CD14-positive monocyte (primary cell): ENCODE measurements at places on chromosomes 16 and 17. TPM values are rescaled to one million over a fixed set of nuclear protein-coding genes. Genes with fewer than 3 reads are reported as not detected.

Gene GFAP
- polyA plus RNA-seq = 0.03 TPM in 1 of 2 replicates, not detected in the other

Gene TNP2
- not detected for polyA plus RNA-seq

Gene SEZ6
- polyA plus RNA-seq = 0.18 TPM

Gene PHKG2
- 54.2 TPM for polyA plus RNA-seq

Gene PTX4
- not detected for polyA plus RNA-seq

Gene CIAPIN1
- 46.5 TPM for polyA plus RNA-seq

Gene MFSD11
- polyA plus RNA-seq = 11.5 and 19.8 TPM in 2 replicates

Gene MYL11
- 1.6 TPM for polyA plus RNA-seq

Gene GAST
- not detected for polyA plus RNA-seq

Gene GPR179
- not detected for polyA plus RNA-seq

Gene KRT34
- not detected for polyA plus RNA-seq

Gene TMIGD1
- not detected for polyA plus RNA-seq

DNA sequence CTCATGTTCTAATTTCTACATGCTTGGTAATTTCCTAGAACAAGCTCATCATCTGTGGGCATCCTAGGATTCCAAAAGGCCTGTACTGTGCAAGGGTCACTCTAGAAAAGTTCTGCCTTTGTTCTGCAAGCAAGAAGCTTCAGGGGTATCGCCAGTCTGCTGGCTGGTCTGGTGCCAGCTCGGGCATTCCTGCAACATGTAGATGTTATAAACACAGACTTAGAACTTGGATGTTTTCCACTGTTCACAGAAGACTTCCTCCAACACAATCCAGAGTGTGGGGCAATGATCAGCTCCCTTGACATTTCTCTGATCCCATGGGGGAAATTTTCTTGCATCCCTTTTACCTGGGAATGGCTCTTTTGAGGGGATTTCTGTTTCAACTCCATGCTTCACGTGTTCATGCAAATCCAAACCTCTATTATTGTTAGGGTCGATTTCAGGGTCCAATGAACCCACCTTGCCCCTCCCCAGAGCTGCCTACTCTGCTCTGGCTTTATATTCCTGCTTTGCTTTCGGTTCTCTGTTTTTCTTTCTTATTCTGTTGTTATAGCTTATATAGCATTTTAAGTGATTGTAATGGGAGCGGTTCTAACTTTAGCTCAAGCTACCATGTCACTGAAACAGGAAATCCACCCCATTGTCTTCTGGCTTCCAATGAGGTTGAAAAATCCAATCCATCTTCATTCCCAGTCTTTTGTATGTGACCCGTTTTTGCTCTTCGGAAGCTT lies 25.3 kb downstream of the UBE2O start:
- DNase-seq = no peak

DNA sequence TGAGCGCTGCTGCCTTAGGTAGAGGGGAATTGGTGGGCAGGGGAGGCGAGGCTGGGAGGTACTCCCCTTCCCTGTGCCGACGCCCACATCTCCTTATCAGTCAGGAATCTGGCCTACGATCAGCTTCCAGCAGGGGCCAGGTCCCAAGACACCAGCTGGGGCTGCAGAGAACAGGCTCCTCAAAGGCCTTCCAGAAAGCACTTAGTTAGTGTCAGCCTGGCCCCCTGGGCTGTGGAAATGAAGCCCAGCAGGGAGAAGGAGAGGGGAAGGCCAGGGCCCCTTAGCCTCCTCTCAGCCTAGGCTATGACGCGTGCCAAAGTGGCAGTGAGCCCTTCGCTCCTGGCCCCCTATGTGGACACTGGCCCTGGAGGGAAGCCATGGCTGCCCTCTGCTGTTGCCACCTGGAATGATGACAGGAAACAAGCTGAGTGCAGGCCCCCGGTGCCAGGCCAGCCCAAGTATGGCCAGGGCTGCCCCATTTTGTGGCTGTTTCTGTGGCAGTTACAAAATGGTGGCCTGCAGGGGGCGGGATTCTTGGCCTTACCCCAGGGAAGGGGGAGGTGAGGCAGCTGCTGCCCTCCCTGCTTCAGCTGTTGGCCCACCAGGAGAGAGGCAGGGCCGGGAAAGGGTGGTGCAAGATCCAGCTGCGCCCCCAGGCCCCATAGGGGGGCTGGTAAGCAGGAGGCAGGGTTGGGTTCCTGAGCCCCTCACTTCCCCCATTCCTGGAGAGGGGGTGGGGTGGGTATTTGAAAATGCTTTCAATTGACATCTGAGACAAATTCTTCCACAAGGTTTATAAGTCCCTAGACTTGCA lies 11.3 kb downstream of the TBX4 start:
- DNase-seq = no peak

DNA sequence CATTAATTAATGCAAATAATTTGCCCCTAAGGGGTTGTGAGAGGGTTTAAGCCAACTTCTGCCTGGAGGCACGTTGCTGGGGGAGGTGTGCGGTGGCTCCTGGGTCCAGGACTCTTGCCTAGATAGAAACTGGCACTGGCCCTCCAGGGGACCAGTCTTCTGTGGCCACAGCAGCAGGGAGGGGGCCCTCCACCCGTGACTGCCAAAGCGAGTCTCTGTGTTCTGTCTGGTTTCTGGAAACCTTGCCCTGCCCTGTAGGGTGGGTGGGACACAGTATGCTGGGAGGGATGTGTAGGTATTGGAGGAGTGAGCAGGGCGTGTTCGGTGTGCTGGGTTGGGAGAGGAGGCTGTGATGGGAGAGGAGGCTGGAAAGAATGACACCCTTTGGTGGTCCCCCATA lies 78.8 kb downstream of the TBC1D16 start:
- no peak for DNase-seq

DNA sequence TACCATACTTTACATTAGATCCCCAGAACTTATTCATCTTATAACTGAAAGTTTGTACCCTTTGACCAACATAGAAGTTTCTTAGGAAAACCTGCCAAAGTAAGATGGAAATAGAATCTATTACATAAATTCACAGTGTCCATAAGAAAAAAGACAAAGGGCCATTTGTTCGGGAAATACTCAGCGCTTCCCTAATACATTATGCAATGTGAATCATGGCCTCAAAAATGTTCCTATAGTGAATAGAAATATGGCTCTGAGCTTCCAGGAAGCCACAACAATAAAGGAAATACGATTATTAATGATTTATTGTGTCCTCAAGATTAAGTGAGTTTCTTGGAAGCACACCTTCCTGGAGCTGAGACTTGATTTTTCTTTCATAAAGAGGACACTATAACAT lies 51.5 kb downstream of the GPRC5B start:
- DNase-seq = no peak

- DNase-seq = no peak
These were observed 7.2 kb upstream of the MTSS2 start for GRCh38 chr16:70692873-70693671.

GRCh38 chr17:61150686-61151299 lies 248.8 kb upstream of the TBX2 start:
- DNase-seq = no peak

DNA sequence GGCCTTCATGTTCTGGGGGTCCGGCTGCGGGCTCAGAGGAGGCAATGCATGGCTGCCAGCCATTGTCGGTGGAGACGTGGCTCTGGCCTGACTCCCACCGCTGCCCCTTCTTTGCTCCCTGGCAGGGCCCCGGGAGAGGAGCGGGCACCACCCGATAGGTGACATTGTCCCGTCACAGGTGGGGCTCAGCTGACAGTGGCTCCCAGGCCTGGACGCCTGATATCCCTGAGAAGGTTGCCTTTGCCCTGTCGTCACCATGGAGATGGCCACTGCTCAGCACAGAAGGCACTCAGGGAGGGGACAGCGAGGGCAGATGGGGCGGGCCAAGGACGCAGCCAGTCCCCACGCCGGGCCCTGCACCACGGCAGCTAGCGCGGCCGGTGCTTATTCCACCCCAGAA lies 42.6 kb downstream of the SOX8 start:
- no peak for DNase-seq

GRCh38 chr16:67674851-67675578 lies 8.4 kb downstream of the C16orf86 start:
- DNase-seq = no peak

DNA sequence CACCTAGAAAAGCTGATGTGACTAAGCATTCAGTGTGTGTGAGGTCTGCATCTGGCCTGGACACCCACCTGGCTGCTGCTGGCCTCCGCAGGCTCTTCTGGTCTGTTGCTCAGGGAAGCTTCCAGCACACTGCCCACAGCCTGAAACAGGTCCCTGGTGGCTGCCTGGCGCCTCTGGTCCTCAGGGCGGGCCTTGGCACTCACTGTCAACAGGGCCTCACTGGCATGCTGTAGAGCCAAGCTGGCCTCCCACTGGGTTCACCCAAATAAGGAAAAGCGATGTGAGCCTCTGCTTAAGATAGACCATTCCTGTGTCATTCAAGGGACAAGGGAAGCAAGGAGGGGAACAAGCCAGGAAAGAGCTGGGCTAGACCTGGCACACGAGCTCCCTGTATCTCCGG lies 70.6 kb upstream of the BCO1 start:
- DNase-seq = no peak

DNA sequence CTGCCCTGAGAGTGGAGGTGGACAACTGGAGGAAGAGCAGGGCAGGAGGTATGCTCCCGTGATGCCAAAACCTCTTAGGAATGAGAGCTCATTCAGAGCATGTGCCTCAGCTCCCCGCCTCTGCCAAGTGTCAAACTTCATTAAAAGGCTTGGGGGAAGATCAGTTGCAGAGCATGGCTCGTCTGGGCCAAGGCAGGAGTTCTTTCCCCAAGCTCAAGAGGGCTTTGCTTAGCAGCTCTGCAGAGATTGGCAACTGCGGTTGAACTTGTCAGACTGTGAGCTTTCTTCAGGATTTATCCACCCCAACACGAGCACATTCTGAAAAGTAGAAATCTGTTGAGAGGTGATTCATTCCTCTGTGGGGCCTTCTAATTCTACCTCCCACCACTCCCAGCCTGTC lies 248.1 kb downstream of the HS3ST3A1 start:
- no peak for DNase-seq

DNA sequence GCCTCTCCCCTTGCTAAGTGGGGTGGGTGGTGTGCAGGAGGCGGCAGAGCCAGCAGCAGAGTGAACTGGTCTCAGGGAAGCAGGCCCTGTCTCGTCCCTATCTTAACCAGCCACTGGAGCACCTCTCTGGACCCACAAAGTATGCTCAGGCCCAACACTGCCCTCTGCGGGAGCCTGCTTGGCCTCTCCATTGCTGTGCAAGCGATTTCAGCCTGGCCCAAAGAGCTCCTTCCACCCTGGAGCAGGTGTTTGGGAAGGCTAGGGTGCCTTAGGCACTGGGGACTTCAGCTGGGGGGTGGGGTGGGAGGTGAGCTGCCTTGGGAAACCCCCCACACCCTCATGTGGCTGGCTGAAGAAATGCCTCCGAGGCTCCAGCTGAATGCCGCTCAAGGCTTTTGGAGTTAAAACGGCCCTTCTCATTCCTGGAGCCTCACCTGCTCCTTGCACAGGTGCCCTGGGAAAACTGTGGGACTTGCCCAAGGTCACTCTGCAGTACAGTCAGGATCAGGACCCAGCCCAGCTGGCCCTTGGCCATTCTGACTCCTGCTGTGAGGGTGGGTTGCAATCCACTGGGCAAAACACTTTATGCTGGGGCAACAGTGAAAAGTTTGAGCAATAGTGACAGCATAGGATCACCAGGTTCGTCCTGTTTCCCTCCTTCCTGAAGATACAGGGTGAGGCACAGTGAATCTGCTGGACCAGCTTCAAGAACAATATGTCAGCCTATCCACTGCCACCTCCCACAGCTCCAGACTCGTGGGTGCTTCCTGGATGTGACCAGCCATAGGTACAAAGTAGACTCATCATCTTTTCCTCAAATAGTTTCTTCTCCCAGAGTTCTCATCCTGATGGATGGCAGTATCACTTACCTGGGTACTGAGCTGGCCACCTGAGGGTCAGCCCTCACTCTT lies 5.9 kb upstream of the UBE2O start:
- no peak for DNase-seq

DNA sequence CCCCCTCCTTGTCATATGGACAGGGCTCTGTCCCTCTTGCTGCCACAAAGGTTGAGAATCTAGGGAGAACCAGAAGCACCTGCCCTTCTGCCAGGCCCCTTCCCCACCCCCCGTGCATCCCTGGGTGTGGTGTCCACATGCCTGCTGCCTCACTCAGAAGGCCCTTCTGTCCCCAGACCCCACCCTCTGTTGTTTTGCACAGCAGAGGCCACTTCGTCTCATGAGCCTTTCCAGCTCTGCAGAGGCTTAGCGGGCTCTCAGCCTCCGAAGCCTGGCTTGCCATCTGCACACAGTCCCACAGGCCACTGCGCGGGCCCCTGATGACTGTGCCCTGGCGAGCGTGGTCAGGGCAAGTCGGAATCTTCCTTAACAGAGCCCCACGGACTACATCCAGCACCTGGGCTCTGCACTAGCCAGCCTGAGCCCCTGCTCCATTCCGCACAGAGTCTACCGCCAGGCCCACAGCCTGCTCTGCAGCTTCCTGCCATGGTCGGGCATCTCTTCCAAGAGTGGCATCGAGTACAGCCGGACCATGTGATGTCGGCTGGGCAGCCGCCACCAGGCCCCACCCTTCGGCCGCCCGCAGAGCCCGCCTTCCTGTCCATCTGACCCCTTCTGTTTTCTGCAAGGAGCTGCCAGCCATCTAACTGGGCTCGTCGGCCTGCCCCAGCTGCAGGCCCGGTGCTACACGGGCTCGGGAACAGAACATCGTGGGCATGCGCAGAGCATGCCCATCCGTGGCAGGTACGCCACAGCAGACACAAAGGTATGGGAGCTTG lies 10.8 kb downstream of the C16orf90 start:
- DNase-seq = no peak

- no peak for DNase-seq
These were observed 2.4 kb upstream of the TBX2 start for GRCh38 chr17:61397086-61397842.

GRCh38 chr16:86991679-86992078 lies 325.5 kb downstream of the C16orf95 start:
- no peak for DNase-seq

- no peak for DNase-seq
These were observed 212.4 kb downstream of the SNX29 start for GRCh38 chr16:12188935-12189249.

DNA sequence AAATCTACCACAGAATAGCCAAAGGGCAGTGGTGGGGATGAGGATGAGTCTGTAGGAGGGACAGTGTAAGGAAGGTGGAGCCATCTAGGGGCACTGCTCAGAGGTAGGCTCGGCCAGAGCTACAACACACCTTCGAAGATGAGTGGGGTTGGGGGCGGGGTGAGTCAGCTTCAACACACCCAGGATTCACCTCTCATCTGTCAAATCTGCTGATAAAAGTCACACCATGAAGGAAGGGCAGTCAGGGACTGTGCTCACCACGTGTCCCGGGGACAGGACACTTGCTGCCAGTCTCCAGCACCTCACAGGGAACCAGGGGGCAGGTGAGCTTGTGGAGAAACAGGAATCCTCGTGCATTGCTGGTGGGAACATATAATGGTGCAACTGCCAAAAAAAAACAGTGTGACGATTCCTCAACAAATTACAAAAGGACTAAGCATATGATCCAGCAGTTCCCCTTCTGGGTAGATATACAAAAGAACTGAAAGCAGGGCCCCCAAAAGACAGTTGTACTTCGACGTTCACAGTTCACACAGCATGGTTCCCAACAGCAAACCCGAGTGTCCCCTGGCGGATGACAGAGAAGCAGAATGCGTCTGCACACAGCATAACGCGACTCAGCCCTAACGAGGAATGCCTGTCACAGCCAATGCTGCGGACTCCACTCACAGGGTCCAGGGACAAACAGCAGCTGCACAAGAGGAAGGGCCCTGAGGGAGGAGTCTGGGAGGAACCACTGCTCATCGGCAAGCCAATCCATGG lies 133.1 kb downstream of the ANKRD11 start:
- DNase-seq = peak; percentile 63
